ENCODE measurements at places on chromosomes 6 and 20.

DNA sequence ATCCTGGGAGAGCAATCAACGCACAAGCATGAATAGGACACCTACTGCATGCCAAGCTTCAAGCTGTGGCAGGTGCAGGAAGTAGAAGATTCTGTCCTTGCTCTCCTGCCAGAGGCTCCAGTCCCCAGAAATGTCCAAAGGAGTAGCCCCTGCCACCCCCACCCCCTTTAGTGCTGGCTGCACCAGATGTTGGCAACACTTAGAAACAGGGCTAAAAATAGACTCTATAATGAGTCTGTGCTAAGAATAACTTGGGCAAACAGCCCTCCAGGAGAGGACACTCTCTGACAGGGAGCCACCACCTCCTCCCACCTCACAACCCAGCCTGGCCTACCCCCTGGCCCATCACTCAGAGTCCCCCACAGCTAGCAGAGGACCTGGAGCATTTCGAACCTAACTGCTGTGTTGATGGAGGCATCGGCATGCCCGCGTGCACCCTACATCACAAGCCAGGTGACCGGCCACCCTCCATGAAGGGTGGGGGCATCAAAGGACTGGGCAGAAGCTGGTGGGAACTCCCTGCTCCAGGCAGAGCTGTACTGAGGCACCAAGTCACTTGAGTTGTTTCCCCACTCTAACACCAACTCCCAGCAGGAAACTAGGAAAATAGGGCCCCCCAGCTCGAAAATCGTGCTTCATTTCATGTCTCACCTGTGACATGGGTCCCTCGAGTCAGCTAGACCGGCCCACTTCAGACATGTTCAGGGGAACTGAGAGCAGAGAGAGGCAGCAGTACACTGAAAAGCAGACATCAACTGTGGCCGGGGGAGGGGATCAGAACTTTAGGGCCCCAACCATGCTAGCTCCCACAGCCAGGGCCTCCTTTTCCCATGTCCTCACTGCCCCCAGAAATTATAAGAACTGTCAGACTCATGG, 18.7 kb downstream of the TFEB start:
- no peak for DNase-seq

- peak; percentile 62 for DNase-seq
Observed at GRCh38 chr6:108714101-108714765, 134.0 kb upstream of the ARMC2 start.

DNA sequence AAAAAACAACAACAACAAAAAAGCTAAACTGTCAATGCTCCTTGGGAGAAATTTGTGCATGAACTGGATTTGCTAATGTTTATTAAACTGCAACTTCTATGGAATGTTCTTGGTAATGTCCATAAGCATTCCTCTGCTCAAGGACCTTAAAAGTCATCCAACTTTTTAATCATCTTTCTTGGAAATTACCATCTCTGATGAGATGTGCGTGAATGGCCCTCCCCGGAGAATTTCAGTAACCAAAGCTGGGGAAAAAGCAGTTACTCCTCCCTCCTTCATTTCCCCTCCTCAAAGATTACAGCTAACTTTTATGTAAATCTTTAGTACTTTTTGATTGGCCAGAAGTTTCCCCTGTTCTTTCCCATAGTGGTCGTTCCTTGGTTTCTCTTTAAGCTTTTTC, 5.2 kb downstream of the TBCC start:
- DNase-seq: no peak

GRCh38 chr20:32079655-32080109, 27.6 kb downstream of the HCK start:
- DNase-seq: no peak

GRCh38 chr20:63330084-63330760, 30.9 kb downstream of the CHRNA4 start:
- DNase-seq: no peak

GRCh38 chr20:52843425-52843824, 128.7 kb upstream of the TSHZ2 start:
- no peak for DNase-seq

DNA sequence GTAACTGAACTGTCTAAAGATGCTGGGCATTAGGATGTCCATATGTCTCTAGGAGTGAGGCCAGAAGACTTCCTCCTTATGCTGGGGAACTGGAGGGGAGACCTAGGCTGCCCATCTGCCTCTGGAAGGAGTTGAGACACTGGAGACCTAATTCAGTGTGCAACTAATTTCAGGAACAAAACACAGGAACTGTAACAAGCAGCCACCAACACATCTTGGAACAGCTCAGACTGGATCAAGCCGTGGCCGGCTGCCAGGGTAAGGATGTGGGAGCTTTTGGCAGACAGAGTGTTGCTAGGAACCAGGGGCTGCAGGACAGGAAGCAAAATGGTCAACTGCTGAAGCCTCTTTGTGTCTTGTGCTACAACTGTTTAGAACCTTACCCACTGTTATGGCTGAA, 16.4 kb upstream of the MAS1 start:
- DNase-seq: no peak

Data from SK-N-DZ (cell line).